ENCODE measurements at places on chromosomes 2 and 18.

DNA sequence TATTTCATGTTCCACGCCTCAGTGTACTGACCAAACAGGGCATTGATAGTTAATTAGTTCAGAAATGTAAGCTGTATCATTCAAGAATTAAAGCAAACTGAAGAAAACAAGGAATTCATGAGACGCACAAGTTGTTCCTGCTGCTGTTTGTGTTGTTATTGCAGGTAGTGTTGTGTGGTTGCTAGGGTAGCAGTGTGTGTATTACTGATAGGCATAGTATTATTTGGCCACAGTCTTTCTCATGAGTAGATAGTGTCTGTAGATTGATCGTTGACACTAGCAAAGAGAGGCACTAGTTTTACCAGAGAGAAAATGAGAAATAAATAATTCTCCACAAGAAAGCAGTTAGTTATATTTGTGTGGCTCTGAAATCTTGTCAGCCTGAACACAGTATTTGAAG lies 548.6 kb downstream of the LRP1B start:
- H3K4me3 ChIP-seq: no peak overlapping the region
- H3K36me3 ChIP-seq: no peaks in the 10 kb centered on the region
- no peaks in the 10 kb centered on the region for H3K27me3 ChIP-seq
- no peak for DNase-seq
- no peak overlapping the region for H3K27ac ChIP-seq
- H3K4me1 ChIP-seq: no peaks in the 10 kb centered on the region

DNA sequence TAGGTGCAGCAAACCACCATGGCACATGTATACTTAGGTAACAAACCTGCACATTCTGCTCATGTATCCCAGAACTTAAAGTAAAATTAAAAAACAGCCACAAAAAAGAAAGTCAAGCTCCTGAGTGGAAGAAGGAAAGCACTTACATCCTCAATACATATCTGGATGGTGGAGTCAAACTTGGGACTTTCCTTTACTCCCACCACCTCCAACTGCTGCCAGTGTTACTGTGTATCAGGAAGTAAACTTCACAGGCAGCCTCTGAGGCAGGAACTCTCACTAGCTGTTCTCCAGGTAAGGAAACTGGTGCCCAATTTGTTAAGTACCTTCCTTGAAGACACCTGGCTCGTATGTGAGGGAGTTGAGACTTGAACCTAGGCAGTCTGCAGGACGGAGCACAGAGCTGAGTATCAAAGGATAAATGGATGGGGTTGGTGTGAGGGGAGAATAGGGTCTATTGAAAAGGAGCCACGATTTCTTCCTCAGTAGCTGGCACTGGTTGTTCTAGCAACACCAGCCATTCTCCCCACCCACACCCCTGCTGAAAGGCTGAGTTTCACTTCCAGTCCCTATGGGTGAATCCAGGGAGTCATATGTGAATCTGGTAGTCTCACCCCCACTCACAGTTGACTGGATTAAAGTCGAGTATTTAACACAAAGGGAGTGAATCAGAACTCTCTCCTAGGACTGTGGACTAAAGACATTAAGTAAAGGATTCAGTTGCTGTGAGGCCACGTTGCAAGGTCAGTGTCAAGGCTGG lies 50.0 kb upstream of the GPR39 start:
- no peaks in the 10 kb centered on the region for H3K4me1 ChIP-seq
- H3K36me3 ChIP-seq: no peaks in the 10 kb centered on the region
- no peak overlapping the region for H3K4me3 ChIP-seq

DNA sequence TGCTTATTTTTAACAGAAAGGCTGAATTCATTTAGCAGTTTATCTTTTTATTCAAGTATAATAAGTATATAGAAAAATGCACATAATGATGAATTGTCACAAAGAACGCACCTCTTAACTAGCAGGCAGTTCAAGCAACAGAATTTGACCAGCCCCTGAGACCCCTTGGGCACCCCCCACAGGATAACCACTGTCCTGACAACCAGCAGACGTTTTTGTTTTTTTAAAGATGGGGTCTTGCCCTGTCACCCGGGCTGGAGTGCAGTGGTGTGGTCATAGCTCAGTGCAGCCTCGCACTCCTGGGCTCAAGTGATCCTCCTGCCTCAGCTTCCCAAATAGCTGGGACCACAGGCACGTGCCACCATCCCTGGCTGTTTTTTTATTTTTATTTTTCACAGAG lies 14.0 kb downstream of the PRELID3A start:
- no peak overlapping the region for H3K4me3 ChIP-seq
- H3K27me3 ChIP-seq: no peaks in the 10 kb centered on the region
- H3K4me1 ChIP-seq: peaks cover 12% of the 10 kb centered on the region
- H3K27ac ChIP-seq: no peak overlapping the region

- H3K27me3 ChIP-seq: no peaks in the 10 kb centered on the region
- H3K4me1 ChIP-seq: no peaks in the 10 kb centered on the region
- H3K27ac ChIP-seq: no peak overlapping the region
- no peak overlapping the region for H3K4me3 ChIP-seq
- DNase-seq: no peak
Measured at GRCh38 chr2:233434666-233435330, 80.5 kb downstream of the DGKD start.
